K562 (cell line): ENCODE measurements at places on chromosomes 6 and 20. TPM values are rescaled to one million over a fixed set of nuclear protein-coding genes. Genes with fewer than 3 reads are reported as not detected.

Gene VSTM2L
- not detected in 2 replicates for total RNA-seq

Gene MYT1
- 0.02 TPM in 1 of 2 replicates, not detected in the other for total RNA-seq

Gene CASS4
- 27.8 and 36.8 TPM in 2 replicates for total RNA-seq

Gene PTK6
- not detected in 2 replicates for total RNA-seq

Gene C20orf144
- 0.11 and 0.16 TPM in 2 replicates for total RNA-seq

Gene CLPSL2
- total RNA-seq = not detected in 2 replicates

Gene SLC2A10
- total RNA-seq = 0.16 and 0.58 TPM in 2 replicates

Gene PACSIN1
- total RNA-seq = 0.98 and 1.7 TPM in 2 replicates

Gene PI16
- 0.18 TPM in 1 of 2 replicates, not detected in the other for total RNA-seq

Gene AGPAT1
- 107 and 109 TPM in 2 replicates for total RNA-seq

Gene FOXS1
- total RNA-seq = not detected in 2 replicates

Gene TNFRSF21
- 5.5 and 5.7 TPM in 2 replicates for total RNA-seq

Gene KCNQ5
- total RNA-seq = 5.0 and 5.7 TPM in 2 replicates

Gene RAB5IF
- total RNA-seq = 134 and 144 TPM in 2 replicates

Gene TRIM27
- total RNA-seq = 122 and 127 TPM in 2 replicates

Gene PPP1R3G
- 0.04 TPM in 2 replicates for total RNA-seq

Gene MCM8
- 21.5 and 21.8 TPM in 2 replicates for total RNA-seq

Gene SMIM26
- total RNA-seq = 46.8 and 46.9 TPM in 2 replicates

Gene PPP1R16B
- total RNA-seq = 9.4 and 11.5 TPM in 2 replicates

Gene SLC35D3
- not detected in 2 replicates for total RNA-seq

Gene TAGAP
- total RNA-seq = 0.07 and 0.27 TPM in 2 replicates

Gene FNDC1
- total RNA-seq = not detected in 2 replicates

Gene GPR63
- 3.6 and 3.7 TPM in 2 replicates for total RNA-seq

Gene AVP
- total RNA-seq = not detected in 2 replicates

Gene LY6G6D
- not detected in 2 replicates for total RNA-seq

Gene LTA
- total RNA-seq = 0.80 and 0.87 TPM in 2 replicates

Gene RIMS4
- not detected in 2 replicates for total RNA-seq

Gene GABRR1
- total RNA-seq = not detected in 2 replicates

Gene WFDC5
- not detected in 2 replicates for total RNA-seq

Gene TMEM14C
- total RNA-seq = 183 and 204 TPM in 2 replicates

Gene WFDC11
- not detected in 2 replicates for total RNA-seq

Gene DUSP15
- not detected in 2 replicates for total RNA-seq

Gene TBXT
- total RNA-seq = not detected in 2 replicates

Gene CAP2
- not detected in 2 replicates for total RNA-seq

Gene ARHGAP40
- total RNA-seq = not detected in 2 replicates

Gene SOX18
- 19.8 and 20.4 TPM in 2 replicates for total RNA-seq

Gene NOTCH4
- 2.7 and 3.4 TPM in 2 replicates for total RNA-seq

Gene ARMH2
- not detected in 2 replicates for total RNA-seq

Gene BTBD9
- total RNA-seq = 0.83 and 1.5 TPM in 2 replicates

Gene TOX2
- not detected in 2 replicates for total RNA-seq

Gene CGA
- not detected in 2 replicates for total RNA-seq

Gene VTA1
- 59.8 and 66.2 TPM in 2 replicates for total RNA-seq

Gene MLIP
- not detected in 2 replicates for total RNA-seq

Gene CFAP61
- not detected in 2 replicates for total RNA-seq

Gene FAM229B
- total RNA-seq = 4.0 and 4.3 TPM in 2 replicates

Gene GRIK2
- total RNA-seq = not detected in 2 replicates

Gene TBC1D22B
- total RNA-seq = 16.1 and 17.2 TPM in 2 replicates
